ENCODE measurements at places on chromosomes 1 and 21.
A peak's percentile ranks its signal among the peaks of the same experiment; 100 is the strongest.

- DNase-seq: no peak
These were observed 49.7 kb downstream of the GPR52 start for GRCh38 chr1:174497478-174497877.

GRCh38 chr1:205604825-205605505 is 26.8 kb downstream of the ELK4 start:
- DNase-seq: no peak

- no peak for DNase-seq
These were observed 11.6 kb downstream of the H6PD start for GRCh38 chr1:9246215-9246614.

GRCh38 chr1:50123071-50123470 is 14.4 kb downstream of the ELAVL4 start:
- DNase-seq: no peak

DNA sequence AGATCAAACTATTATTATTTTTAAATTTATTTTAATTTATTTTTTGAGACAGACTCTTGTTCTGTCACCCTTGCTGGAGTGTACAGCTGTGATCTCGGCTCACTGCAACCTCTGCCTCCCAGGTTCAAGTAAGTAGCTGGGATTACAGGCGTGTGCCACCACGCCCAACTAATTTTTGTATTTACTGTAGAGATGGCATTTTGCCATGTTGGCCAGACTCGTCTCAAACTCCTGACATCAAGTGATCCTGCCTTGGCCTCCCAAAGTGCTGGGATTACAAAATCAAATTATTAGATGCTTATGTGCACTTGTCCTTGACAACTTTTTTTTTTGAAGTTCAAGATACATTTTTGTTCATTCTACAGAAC is 15.4 kb downstream of the LIN9 start:
- DNase-seq: no peak

- no peak for DNase-seq
These were observed 28.9 kb downstream of the CNST start for GRCh38 chr1:246595146-246595545.

- no peak for DNase-seq
These were observed 129.6 kb upstream of the COA6 start for GRCh38 chr1:234243521-234244260.

DNA sequence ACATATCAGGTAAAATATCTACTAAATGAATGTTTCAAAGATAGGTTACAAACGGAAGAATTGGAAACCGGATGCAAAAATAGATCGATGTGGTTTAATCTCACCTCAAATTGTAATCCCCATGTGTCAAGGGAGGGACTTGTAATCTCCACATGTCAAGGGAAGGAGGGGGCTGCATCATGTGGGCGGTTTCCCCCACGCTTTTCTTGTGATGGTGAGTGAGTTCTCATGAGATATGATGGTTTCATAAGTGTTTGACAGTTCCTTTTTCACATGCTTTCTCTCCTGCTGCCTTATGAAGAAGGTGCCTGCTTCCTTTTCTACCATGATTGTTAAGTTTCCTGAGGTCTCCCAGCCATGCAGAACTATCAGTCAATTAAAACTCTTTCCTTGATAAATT is 408.7 kb upstream of the TMPRSS15 start:
- no peak for DNase-seq

DNA sequence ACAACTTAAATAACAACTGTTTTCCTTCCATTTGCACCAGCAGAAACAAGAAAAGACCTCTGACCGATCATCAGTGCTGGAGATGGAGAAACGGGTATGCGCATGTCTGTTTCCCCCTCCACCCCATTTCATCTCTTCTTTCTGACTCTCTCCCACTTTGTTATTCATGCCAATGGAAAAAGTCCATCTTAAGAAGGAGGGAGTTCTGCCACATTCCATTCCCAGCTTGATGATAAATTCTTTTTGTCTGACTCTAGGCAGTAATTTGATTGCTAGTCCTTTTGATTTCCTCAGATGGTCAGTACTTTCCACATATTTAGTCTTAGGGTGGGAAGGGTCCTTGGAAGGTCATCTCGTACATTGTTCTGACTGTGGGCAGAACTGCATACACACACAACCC is 142.5 kb downstream of the SYT2 start:
- no peak for DNase-seq

GRCh38 chr1:202586871-202587270 is 123.4 kb downstream of the SYT2 start:
- DNase-seq: no peak

DNA sequence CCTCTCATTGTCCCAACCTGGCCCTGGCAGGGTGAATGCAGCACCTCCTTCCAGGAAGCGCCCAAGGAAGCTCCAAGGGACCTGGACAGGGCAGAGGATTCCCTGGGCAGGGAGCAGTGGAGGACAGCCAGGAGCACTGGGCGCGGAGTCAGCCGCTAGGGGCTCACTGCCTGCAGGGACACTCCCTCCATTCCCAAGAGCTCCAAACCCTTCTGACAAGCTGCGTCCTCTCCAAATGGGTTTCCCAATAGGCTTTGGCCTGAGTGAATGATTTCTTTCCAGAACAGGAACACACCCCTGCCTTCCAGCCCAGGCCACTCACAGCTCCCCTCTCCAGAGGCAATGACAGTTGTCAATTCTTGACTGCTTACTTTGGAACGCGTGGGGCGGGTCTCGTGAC is 128.5 kb upstream of the EDN2 start:
- no peak for DNase-seq

- DNase-seq: peak; percentile 81
These were observed 19.1 kb downstream of the RUNX3 start for GRCh38 chr1:24910751-24911650.

- no peak for DNase-seq
These were observed 53.6 kb downstream of the OLIG1 start for GRCh38 chr21:33123374-33124123.

GRCh38 chr1:184753117-184753516 is 1.5 kb downstream of the EDEM3 start:
- no peak for DNase-seq

DNA sequence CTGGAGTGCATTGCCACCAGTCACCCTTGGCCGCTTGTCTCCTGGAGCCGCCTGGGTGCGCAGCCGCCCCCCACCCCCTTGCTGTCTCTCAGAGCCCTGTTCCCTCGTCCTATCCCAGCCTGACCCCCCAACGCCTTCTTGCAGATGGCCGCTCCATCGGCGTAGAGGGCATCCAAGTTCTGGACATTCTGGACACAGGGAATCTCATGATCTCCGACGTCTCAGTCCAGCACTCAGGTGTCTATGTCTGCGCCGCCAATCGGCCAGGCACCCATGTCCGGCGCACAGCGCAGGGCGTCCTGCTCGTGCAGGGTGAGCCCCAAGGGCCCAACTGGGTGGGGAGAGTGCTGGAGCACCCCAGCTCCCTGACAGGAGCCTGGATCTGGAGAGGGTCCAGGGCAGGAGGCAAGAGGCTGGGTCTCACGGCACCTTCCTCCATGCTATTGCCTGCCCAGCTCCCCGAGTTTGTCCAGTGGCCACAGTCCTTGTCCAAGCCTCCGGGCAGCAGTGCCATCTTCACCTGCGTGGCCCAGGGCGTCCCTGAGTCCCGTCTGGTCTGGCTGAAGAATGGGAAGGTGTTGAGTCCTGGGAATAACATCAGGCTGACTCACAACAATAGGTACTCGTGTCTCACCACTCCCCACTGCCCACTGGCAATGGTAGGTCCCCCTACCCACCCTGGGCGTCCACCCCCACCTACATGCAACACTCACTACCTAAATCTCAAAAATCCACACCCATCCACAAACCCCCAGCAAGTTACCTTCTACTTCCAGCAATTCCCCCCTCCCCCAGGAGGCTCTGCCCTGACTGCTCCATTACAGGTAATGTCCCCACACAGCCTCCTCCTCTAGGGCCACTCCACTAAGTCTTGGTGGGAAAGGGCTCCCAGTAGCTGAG is 24.6 kb downstream of the SLC27A3 start:
- no peak for DNase-seq

- no peak for DNase-seq
These were observed 25.7 kb upstream of the MACF1 start for GRCh38 chr1:39178541-39179431.

DNA sequence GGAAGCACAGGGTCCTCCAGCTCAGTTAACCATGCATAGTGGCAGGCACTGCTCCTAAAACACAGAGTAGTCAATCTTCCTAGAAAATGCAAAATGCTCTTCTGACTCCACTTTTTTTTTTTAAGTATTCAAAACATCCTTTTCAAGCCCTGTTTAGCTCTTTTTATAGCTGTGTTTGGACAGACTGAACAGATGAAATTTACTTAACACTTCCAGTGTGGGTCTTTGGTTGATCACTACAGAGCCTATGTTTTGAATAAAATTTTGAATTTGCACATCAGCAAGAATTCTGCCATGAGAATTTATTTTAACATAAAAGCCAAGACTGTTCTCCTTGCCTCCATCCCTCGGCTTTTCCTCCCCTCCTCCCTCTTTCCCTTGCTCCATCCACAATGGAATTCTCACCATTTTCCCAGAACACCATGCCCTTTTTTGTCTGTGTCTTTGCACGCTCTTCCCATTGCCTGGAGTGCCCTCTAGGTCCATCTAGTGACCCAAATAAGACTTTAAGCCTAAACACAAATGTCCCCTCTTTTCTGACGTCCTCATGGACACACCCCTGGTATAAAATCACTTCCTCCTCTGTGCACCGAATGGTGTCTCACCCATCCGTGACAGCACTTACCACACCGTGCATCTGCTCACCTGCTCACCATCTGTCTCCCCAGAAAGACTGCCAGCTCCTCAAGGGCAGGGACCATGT is 24.0 kb upstream of the CPT2 start:
- DNase-seq: no peak

DNA sequence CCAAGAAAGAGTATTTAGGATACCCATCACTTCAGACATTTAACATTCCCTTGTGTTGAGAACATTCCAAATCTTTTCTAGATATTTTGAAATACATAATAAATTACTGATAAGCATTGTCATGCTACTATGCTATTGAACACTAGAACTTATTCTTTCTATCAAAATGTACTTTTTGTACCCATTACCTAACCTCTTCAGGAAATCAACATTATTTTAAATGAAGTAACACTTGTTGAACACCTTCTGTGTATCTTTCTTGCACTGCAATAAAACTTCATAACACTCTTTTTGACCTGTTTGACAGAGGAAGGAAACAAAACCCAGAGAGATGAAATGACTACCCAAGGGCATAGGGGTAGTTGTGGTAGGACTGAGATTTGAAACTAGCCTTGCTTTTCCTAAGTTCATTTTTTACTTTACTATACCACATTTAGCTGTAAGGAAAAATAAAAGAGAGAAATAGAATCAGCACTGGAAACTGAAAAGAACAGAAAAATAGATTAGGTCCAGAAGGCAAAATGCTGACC is 99.4 kb downstream of the UCHL5 start:
- no peak for DNase-seq

- no peak for DNase-seq
These were observed 24.0 kb upstream of the LIN9 start for GRCh38 chr1:226332947-226333346.

DNA sequence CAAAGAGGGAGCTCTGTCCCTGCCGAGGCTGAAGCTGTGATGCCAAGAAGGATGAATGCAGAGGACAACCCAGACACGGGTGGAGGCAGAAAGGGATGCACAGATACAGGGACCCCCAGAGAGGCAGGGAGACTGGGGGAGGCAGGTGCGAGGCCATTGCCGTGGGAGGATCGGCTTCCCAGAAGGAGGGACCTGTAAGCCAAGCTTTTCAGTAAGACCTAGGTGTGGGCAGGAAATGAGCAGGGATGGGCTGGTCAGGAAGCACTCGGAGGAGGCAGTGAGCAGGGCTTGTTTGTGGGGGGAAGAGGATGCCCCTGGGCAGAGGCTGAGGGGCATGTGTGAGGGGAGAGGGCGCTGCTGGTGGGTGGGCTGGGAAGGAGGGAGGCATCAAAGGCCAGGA is 67.7 kb upstream of the WNT4 start:
- DNase-seq: no peak

DNA sequence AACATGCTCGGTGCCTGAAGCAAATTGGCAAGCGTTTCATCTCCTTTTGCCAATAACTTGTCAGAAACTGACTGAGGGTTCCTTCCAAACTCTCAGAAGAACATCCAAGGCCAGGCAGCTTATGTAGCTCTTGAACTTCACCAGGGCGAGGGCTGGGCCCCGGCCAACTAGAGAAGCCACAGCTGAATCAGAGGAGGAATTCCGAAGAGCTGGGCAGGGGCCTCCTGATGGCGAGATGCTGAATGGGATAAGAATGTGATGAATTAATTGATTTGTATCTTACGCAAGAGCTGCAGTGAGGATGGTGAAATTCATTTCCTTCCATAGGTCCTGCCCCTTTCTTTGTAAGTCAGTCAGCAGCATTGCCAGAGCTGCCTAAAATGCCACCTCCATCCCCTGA is 345.8 kb downstream of the KIF26B start:
- DNase-seq: no peak

- DNase-seq: no peak
These were observed 308.5 kb downstream of the MRPL39 start for GRCh38 chr21:25298512-25299491.

DNA sequence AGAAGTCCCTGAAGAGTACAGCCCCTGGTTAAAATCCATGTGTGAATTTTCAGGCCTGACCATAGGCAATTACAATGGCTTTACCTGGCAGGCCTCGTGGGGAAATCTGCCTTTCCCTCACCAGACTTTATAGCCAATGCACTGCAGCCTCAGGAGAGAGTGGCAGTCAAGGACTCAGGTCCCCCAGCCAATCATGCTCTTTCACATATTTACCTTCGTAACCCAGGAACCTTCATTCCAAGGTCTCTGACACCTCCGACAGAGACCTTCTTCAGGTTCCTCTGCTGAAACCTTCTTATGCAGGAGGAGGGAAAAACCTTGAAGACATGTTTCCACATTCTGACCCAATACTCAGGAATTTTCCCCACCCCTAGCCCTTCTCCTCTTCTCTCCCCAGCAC is 118.9 kb downstream of the FASLG start:
- no peak for DNase-seq

DNA sequence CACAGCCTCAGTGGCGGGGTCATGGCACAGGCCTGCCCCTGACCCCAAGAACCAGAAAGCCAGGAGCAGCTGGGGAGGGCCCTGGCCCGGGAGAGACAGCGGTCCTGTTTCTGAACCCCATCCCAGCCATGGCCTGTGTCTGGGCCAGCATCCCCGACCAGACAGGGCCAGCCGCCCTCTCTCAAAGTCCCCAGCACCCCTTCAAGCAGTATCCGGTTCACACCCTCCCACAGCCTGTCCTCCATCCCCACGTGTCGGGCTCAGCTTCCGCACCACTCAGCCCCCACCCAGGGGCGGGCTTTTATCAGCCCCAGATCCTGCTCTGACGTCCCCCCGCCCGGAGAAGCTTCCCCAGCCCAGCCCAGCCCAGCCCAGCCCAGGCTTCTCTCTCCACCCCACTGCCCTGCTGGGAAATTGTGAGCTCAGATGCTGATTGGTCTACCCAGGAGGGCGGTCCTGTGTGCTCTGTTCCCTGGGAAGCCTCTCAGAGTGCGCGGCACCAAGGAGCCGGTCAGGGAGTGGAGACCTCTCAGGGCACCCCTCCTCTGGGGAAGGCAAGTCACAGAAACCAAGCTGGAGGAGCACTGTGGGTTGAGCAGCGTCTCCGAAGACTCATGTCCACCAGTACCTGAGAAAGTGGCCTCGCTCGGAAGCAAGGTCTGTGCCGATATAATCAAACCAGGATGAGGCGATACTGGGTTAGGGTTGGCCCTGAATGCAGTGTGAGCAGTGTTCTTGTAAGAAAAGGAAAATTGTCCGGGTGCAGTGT is 4.7 kb upstream of the FAAP20 start:
- peak; percentile 87 for DNase-seq

- no peak for DNase-seq
These were observed 18.8 kb downstream of the ELF3 start for GRCh38 chr1:202029171-202029665.

All from activated T-cell treated with anti-CD3 and anti-CD28 coated beads, Interleukin-2, amount 50 U/mL, for 72 hours (primary cell).